HCT116 (cell line): ENCODE measurements at places on chromosomes 2 and 18. TPM values are rescaled to one million over a fixed set of nuclear protein-coding genes. Genes with fewer than 3 reads are reported as not detected.

GRCh38 chr2:53275743-53276142 lies 491.9 kb upstream of the CHAC2 start:
- H3K27ac ChIP-seq: no peak overlapping the region
- no peaks in the 10 kb centered on the region for H3K36me3 ChIP-seq
- no peak overlapping the region for H3K4me3 ChIP-seq

DNA sequence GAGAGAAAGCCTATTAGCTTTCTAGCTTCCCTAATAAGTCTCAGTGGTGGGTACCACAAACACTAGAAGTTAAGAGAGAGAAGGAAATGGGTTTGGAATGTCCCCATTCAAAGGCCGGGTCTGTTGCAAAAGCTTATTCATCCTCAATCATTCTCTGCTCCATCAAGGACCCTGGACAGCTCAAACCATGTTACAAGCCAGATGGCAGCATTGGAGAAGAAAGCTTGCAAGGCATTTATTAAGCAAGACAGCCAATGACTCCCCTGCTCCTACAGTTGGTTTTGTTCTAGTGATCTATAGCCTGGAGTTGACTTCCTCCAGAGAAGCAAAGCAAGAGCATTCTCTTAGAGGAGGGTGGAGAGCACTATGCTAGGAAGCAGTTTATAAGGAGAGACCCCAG lies 86.9 kb upstream of the LMAN1 start:
- no peak overlapping the region for H3K27ac ChIP-seq
- no peaks in the 10 kb centered on the region for H3K4me1 ChIP-seq
- H3K4me3 ChIP-seq: no peak overlapping the region
- H3K36me3 ChIP-seq: no peaks in the 10 kb centered on the region
- no peak for DNase-seq

Gene UGT1A4
- 0.12 TPM for total RNA-seq

Gene CHRND
- total RNA-seq: not detected

DNA sequence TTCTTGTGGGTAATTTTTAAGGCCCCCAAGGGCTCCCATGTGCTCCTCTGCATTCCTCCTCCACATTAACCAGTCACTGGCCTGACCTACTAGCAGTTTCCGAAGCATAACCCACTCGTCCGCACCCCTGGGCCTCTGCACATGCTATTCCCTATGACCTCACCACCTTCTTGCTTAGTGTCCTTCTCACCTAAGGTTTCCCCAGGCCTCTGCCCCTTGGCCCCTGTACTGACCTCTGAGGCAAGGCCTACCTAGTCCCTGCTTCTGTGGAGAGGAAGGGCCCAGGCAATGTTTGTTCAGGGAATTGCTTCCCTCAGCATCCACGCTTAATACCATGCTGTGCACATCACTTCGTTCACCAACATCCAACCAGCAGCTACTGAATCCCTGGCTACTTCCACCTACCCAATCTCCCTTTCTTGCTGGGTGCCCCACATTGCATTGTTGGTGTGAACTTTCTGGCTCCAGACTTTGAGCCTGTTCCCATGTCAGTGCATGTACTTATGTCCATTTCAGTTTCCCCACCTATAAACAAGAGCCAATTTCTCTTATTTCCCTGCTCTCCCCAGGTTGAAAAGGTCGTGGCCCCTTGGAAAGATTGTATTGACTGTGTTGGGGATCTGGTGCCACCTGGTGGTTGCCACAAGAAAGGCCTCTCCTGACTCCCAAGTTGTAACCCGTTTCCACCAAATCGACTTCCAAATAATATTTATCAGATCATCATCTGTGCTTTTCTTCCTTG lies 19.2 kb upstream of the TMEM177 start:
- peak; percentile 22 for DNase-seq
- H3K27me3 ChIP-seq: no peaks in the 10 kb centered on the region
- H3K27ac ChIP-seq: no peak overlapping the region
- no peak overlapping the region for H3K4me3 ChIP-seq
- H3K4me1 ChIP-seq: no peaks in the 10 kb centered on the region
- no peaks in the 10 kb centered on the region for H3K36me3 ChIP-seq

GRCh38 chr2:147519178-147519577 lies 325.7 kb upstream of the ACVR2A start:
- no peaks in the 10 kb centered on the region for H3K4me1 ChIP-seq
- no peaks in the 10 kb centered on the region for H3K27me3 ChIP-seq
- no peak overlapping the region for H3K27ac ChIP-seq
- no peaks in the 10 kb centered on the region for H3K36me3 ChIP-seq
- no peak for DNase-seq
- H3K4me3 ChIP-seq: no peak overlapping the region

Gene SCG2
- total RNA-seq: 19.8 TPM

DNA sequence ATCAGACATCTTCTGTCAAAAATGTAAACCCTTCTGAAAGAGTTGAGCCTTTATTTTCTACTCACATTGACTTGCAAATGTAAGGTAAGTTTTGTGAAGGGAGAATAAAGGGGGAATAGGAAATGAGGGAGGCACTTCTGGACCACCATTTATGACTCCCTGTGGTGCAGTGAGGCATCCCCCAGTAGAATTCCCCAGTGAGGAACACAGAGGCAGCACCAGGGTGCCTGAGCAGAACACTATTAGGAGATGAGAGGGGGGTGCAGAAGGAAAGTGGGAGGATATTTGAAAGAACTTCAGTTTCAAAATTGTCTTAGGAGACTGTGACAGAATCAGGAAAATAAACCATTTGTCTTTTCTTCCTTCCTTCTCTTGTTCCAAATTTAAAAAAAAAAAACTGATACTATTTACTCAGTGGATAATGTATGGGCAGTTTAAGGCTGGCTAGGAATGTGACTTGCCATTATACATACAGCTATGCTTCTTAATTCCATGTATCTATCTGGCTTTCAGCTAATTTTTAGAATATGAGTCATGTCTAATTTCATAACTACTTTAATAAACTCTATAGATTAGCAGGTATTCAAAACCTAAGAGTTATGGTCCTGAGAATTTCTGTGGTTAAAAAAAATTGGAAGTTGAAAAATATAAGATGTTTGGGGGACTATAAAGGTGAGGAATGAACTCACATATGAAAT lies 478.1 kb upstream of the CHAC2 start:
- H3K36me3 ChIP-seq: no peaks in the 10 kb centered on the region
- H3K27ac ChIP-seq: no peak overlapping the region
- no peaks in the 10 kb centered on the region for H3K27me3 ChIP-seq
- no peak for DNase-seq

Gene TBR1
- 0.17 TPM for total RNA-seq

DNA sequence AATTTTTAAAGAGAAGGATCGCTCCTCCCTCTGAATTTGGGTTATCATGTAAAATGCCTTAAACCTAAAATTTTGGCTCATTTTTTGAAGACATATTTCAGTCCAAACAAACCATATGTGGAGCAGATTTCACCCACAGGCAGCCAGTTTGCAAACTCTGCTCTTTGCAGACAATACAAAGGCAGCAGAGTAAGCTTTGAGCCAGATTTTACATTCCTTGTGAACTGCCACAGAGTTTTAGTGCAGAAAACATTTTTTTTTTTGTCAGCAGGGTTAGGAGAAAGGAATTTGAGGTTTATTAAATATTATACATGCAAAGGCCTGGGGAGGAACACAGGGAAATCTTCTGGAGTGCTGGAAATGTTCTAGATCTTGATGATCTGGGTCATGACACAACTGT lies 171.9 kb upstream of the FN1 start:
- no peaks in the 10 kb centered on the region for H3K4me1 ChIP-seq
- no peaks in the 10 kb centered on the region for H3K27me3 ChIP-seq
- DNase-seq: no peak
- no peak overlapping the region for H3K27ac ChIP-seq
- no peak overlapping the region for H3K4me3 ChIP-seq

Gene DSG1
- not detected for total RNA-seq

DNA sequence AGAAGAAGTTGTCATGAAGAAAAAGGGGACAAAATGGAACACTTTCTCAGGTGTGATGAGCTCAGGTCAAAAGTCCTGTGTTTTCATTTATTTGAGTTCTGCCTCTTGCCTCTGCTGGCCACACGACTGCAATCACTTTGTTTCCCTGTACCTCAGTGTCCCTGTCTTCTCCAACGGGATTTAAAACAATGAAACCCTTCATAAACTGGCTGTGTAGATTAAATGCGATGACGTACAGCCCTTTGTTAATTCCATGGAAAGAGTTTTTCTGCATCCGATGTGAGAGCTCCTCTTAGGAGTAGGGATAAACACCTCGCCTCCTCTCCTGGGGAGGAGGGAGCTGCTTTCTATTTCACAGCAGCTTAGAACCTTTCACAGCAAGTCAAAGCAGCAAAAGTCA lies 51.5 kb upstream of the CNGA3 start:
- DNase-seq: no peak
- no peaks in the 10 kb centered on the region for H3K36me3 ChIP-seq
- H3K27me3 ChIP-seq: no peaks in the 10 kb centered on the region
- H3K4me3 ChIP-seq: no peak overlapping the region
- no peaks in the 10 kb centered on the region for H3K4me1 ChIP-seq

- H3K4me3 ChIP-seq: no peak overlapping the region
- H3K27me3 ChIP-seq: no peaks in the 10 kb centered on the region
- no peak overlapping the region for H3K27ac ChIP-seq
- H3K36me3 ChIP-seq: no peaks in the 10 kb centered on the region
These were observed 107.8 kb downstream of the TANC1 start for GRCh38 chr2:159076241-159076640.

- no peak overlapping the region for H3K27ac ChIP-seq
- H3K4me1 ChIP-seq: no peaks in the 10 kb centered on the region
- DNase-seq: no peak
- no peak overlapping the region for H3K4me3 ChIP-seq
- no peaks in the 10 kb centered on the region for H3K27me3 ChIP-seq
- H3K36me3 ChIP-seq: no peaks in the 10 kb centered on the region
These were observed 38.0 kb upstream of the NFE2L2 start for GRCh38 chr2:177302552-177302951.

DNA sequence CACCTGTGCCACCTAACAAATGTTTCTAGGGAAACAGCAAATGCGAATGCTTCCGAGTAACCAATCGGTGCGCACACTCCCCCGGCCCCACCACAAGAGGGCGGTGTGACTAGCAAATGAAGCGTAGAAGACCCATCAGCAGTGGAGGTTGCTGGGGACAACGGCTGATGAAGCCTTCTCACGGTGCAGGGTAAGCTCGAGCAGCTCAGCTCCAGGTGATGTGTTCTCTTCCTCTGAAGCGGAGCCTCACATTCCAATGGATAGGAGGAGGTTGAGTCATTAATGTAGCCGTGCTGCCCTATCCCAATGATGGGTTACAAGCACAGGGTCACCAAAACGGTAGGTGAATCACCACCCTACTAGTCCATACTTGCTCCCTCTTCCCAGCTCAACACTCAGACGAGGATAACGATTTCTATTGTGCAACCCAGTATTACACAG lies 127.6 kb upstream of the TWIST2 start:
- H3K4me1 ChIP-seq: no peaks in the 10 kb centered on the region
- H3K36me3 ChIP-seq: no peaks in the 10 kb centered on the region
- DNase-seq: peak; percentile 52
- no peak overlapping the region for H3K4me3 ChIP-seq
- no peaks in the 10 kb centered on the region for H3K27me3 ChIP-seq

DNA sequence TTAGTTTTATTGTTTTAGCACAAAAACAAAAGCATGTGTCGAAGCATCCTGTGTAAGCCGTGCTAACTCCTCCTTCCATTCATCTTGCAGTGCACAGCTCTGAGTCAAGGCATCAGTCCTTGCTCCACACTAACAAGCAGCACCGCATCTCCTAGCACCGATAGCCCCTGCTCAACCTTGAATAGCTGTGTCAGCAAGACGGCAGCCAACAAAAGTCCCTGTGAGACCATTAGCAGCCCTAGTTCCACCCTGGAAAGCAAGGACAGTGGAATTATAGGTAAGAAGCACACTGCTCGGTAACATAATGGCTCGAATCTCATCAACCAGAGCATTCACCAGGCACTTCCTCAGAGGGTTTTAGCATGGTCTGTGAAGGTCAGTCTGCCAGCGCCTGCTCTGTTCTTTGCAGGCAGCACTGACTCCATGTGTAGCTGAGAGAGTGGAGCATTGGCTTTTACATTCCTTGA lies 136.2 kb downstream of the WDSUB1 start:
- no peaks in the 10 kb centered on the region for H3K36me3 ChIP-seq
- no peaks in the 10 kb centered on the region for H3K27me3 ChIP-seq
- DNase-seq: no peak

DNA sequence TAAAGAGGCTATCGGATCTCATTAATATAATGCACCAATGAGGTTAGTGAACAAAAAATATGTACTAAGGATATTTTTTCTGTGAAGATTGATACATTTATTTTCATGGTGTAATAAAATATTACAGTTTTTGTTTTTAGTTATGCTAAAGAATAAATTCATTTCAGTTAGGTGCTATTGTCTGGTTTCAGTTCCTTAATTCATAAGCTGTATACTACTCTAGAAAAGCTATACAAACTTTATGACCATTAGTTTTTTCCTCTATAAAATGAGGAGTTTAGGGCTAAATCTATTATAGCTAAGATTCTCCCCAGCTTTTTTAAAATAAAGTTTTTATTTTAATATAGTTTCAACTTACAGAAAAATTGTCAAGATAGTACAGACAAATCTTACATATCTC lies 1311.7 kb upstream of the NXPH2 start:
- H3K27ac ChIP-seq: no peak overlapping the region
- H3K36me3 ChIP-seq: no peaks in the 10 kb centered on the region
- no peaks in the 10 kb centered on the region for H3K27me3 ChIP-seq
- H3K4me1 ChIP-seq: no peaks in the 10 kb centered on the region

DNA sequence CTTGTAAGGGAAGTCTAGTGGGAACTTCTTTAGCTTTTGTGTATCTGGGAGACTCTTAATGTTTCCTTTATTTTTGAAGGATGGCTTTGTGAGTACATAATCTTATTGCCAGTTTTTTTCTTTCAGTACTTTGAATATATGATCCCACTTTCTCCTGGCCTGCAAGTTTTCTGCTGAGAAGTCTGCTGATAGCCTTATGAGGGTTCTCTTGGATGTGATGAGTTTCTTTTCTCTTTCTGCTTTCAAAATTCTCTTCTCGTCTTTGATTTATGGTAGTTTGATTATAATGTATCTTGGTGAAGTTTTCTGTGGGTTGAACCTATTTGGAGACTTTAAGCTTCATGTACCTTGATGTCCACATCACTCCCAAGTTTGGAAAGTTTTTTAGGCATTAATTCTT lies 28.1 kb downstream of the COLEC11 start:
- no peaks in the 10 kb centered on the region for H3K36me3 ChIP-seq
- DNase-seq: no peak
- H3K4me1 ChIP-seq: no peaks in the 10 kb centered on the region
- no peak overlapping the region for H3K4me3 ChIP-seq

DNA sequence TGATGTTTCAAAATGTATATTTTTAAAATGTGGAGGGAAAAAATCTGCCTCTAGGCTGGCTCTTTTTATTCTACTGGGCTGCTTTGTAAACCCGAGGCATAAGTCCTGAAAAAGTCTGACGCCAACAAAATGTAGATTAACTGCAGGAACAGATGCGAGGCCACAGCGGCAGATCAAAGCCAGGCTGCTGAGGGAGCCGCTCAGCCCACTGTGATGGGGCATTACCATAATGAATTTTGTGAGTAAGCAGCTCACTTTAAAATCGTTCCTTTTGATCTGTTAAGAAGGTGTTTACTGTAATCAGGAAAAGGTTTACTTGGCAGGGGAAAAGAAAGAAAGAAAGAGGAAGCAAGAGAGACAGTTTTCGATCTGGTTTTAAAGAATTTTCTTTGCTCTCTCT lies 269.0 kb downstream of the ICOS start:
- no peaks in the 10 kb centered on the region for H3K36me3 ChIP-seq
- no peak overlapping the region for H3K4me3 ChIP-seq
- H3K27me3 ChIP-seq: no peaks in the 10 kb centered on the region; the same call in 1 of the 2 replicates
- DNase-seq: no peak
- no peaks in the 10 kb centered on the region for H3K4me1 ChIP-seq
